ENCODE measurements at places on chromosomes 4 and X.

DNA sequence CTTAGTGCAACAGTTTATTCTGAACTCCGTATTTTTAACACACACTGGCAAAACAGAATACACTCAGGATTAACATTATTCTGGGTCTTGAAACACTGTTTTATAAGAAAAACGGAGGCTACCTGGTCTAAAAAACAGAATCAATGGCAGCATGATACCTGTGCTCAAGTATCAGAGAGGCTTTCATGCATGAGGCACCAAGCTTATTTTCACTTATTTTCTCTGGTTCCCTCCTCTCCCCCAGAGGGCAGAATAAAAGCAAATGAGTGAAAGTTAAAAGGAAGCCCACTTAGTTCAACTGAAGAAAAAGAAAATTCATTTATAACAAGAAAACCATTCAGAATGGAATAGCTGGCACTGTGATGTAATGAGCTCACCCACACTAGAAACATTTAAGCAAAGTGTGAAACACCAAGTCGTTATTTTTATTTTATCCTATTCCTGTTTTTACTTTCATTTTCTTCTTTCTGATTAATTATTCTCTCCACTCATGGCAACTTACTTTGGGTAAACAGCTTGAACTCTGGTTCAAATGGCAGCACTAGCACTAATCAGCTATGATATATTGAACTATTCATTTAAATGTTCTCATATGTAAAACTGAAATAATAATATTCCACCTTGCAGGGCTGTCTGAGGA, 211.8 kb downstream of the PPP3CA start:
- DNase-seq = no peak

- DNase-seq = no peak
Measured at GRCh38 chrX:69080855-69081465, 84.3 kb downstream of the PJA1 start.

DNA sequence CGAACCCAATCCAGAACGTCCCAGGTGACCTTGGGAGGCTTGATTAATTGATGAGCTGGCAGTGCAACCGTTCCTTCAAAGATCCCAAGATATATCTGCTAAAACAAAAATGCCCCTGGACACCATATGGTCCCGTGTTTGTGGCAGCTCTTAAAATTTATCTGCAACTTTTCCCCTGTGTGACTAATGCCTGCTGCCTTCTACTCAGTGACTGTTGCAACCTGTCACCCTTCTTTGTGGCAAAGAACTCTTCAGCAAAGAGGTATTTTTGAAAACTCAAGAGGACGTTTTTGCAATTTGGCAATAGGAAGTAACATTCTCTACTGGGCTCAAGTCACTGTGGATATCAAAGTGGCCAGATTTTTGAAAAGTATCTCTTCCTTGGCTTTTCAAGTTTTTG, 75.8 kb upstream of the SOD3 start:
- DNase-seq = no peak

DNA sequence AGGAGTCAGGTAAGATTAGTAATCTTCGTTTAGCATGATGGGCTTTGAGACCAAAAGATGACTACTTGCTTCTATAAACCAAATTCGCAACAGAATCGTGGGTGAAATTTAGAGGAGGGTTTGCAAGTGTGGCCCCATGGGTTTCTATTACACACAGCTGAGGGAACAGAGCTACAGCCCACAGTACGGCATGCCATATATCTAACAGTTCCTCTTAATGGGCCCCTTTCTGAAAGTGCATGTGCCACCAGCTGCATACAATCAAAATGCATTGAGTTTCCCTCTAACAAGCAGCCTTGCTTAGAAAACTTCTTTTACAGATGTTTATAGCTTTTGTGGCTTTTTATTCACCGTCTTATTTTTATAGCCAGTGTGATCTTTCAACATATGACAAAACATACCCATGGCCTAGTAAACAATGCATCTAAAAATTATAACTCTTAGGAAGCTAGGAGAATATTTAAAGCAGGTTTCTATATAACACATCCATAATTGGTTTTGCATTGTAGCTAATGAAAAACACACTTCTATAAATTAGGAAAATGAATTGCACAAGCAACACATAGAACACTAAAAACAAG, 202.1 kb downstream of the PRDM5 start:
- no peak for DNase-seq

DNA sequence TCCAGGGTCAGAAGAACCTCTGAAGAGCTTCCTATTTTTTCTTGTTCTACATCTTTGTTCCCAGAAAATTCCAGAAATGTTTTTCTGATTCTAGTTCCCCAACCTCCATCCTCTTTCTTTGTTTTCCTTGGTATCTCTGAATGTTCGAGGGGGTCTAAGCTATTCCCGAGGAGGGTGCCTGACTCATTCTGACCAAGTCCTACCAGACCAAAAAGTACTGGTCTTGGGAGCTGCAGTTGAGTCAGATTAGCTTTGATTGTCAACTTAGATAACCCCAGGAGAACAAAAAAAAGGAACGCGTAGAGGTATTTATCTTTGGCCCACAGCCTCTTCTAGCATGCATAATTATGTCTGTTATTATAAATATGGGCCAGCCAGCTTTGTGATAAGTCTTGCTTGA, 12.1 kb upstream of the TENM3 start:
- no peak for DNase-seq

- DNase-seq = no peak
Measured at GRCh38 chr4:52371841-52372240, 287.3 kb downstream of the USP46 start.

DNA sequence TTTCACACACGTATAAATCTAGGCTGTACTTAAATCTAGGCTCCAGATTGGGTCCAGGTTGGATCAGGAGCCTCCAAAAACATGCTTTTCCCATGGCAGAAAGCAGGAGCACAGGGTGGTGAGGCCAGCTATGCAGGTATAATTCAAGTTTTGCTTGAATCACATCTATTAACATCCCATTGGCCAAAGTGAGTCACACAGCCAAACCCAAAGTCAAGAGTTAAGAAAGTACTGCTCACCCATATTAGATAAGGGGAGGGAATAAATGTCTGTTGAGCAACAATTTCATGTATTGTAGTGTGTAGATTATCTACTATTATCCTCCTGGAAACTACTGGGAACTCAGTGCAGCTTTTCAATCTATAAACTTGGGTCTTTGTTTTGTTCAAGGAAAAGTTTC, 12.8 kb downstream of the SUPT20HL2 start:
- DNase-seq = no peak

GRCh38 chr4:36568575-36568974, 287.2 kb downstream of the DTHD1 start:
- DNase-seq = no peak

Measured in left lobe of liver (tissue), 2 donors.